Activated naive CD4-positive, alpha-beta T cell (primary cell): ENCODE measurements at places on chromosomes 2 and 18.

DNA sequence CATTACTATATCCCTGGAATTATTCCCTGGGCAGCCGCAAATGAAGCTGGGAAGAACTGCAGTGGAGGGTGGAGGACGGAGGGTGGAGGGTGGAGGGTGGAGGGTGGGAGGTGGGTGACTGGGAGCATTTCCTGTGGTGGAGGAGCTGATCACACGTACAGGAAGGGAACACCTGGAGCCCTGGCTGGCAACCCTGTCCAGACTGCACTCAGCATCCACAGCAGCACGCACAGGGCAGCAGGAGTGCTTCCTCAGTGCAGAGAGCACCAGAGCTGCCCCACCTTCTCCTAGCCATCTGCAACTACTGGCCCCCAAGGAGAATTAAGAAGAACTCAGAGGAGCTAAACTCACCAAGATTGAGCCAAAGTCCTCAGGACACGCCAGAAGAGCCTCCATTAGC lies 249.9 kb downstream of the EIPR1 start:
- no peak for DNase-seq

DNA sequence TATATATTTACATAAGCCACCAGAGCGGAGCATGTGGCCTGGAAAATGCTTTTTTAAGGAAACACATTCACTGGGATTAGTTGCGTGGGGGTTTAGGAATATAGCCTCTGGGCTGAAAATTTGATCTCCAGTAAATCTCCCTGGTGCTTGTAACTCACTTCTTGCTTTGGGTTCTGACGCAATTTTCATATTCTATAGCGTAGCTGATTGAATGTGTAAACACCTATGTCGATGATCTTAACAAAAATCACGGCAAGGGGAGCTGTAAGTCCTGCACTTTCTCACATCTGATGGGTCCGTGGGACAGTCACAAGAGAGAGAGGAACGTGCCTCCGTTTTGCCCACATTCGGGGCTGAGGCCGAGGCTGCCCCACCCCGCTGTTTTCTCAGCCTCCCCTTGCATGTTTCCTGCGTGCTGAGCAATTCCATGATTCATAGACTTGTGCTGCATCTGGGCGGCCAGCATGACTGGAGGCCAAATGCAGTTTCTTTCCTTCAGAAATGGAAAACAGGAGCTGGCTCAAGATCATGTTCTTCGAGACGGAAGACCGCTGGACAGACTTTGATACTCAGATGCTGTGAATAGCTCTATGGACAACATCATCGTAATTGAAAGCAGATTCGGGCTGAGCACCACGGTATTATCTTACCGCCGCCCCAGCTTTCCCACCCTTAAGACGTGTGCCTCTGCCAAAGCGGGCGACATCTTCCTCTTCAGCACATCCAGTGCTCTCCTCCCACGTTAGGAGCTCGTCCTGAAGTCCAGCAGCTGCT lies 109.2 kb downstream of the TMEM18 start:
- DNase-seq, result no peak

DNA sequence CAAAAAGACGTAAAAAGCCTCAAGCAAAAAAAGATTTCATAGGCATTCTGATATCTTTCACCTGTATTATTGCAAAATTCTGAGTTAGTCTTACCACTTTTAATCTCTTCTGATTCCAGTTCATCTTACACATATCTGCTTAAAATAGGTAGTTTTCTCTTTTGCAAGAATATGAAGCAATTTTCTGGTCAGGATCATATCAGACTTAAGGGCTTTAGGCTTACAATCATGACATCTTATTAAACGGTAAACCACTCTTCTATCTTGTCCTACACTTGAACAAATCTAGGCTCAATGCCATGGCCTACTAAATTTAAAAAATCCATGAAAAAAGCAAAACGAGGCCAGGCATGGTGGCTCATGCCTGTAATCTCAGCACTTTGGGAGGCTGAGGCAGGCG lies 50.1 kb upstream of the GAREM1 start:
- DNase-seq, result no peak

DNA sequence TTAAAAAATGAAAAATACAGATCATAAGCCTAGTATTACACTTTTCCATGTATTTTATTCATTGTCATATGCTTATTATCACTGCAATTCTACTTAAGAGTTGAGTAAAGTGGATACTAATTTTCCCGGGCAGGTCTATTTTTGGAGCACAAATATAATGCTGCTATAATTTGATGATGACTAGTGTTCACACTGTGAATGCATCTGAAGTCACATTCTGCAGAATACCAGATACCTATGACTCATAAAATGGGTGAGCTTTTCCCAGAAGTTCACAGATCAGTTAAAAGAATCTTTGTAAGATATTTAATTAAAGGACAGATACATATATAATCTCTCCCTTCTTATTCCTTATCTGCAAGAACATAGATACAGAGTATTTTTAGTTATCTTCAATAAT lies 79.8 kb upstream of the MC4R start:
- no peak for DNase-seq

DNA sequence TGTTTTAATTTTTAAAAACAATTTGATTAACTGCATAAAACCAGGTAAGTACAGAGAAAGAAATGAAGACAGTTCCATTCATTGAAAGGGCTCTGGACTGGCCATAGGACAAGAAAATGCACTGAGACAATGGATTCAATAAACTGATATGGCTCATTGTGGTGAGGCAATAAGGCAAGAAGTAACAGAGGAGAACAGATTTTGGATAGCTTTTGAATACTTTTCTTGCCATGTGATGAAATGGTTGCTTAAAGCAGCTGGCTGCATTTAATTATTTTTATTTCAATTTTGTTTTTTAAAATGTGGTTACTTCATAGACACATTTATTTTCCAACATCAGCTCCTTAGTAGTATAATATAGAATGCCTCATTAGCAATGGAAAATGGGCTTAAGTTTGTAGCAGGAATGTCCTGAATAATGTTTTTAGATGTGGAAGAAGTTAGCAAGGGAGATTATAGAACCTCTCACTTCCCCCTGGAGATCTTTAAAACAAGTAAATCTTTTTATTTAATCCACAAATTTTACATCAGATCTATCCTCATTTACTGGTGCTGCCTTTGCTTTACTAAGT lies 646.9 kb upstream of the ZEB2 start:
- DNase-seq, result no peak

GRCh38 chr18:24651434-24651833 lies 191.0 kb downstream of the HRH4 start:
- DNase-seq, result no peak

DNA sequence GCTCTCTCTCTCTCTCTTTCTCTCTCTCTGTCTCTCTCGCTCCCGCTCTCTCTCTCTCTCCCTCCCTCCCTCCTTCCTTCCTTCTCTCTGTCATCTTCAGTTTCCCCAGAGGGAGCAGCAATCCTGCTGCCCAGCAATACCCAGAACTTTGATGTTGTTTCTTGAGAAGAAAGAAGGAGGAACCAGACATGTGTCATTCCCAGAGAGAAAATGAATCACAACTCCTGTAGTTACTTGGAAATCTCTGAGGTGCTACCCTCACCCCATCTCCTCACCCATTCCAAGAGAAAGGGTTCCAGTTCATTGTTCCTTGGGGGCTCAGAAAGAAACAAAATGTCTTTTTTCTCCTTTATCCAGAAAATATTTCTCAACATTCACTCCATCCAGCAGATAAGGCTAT lies 449.1 kb downstream of the TNS1 start:
- no peak for DNase-seq

GRCh38 chr2:219426068-219426443 lies 7.9 kb downstream of the DES start:
- no peak for DNase-seq

GRCh38 chr18:78579854-78580577 lies 399.6 kb upstream of the SALL3 start:
- no peak for DNase-seq

DNA sequence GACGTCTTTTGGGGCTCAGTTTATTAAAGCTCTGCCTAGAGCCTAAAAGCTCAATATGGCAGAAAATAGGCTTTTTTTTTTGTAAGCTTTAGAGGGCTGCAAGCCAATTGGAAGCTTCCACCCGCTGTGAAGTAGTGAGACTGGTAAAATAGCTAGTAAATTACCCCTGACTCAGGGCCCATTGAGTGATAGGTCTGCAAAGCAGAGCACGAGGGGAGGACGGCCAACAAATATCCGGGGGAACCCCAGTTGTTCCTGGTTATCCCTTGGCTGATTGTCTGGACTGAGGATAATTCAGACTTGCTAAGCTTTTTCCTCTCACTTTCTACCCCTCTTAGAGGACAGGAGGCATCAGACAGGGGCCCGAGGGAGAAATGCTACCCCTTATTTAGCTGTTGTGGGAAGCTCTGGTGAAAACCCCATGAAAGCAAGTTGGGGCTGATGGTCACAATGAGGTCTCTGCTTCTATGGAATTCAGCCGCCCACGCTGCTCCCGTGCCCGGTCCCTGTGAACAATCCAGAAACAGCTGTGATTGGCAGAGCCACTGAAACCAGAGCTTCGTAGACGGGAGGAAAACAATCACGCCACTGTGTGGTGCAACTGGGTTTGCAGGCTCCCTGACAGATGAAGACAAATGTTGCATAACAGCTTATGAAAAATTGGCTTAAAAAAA lies 141.9 kb upstream of the LGALSL start:
- DNase-seq, result no peak

DNA sequence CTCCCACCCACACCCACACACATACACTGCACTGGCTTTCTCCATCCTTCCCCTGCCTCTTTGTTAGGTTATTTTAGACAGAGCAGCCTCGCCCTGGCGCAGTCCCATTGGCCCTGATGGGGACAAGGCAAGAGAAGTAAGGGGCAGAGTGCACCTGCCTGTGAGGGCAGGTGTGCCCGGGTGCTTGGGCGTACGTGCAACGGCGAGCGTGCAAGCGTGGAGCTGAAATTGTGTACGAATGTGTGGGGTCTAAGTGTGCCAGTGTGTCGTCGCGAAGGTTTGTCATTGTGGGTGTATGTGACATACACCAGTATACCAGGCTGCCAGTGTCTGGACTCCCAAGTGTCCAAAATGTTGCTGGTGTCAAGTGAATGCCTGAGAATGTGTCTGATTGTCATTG lies 544 bp downstream of the LRATD1 start:
- no peak for DNase-seq

- no peak for DNase-seq
Measured at GRCh38 chr2:60213865-60214625, 339.4 kb downstream of the BCL11A start.

DNA sequence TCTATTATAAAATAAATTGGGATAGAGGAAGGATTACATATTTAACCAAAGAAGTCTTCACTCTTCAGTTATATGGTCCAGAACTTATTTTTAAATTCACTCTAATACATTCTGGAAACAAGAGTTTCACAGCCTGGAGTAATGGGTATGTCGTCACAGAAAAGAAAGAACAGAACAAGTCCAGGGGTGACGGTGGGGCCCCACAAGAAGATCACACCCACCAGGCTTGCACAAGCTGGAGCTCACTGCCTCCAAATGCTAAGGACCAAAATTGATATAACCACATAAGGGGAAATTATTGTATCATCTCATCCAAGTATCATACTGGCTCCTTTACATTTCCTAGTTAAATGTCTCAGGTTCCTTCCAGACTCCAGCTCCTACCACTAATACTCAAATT lies 11.3 kb downstream of the LRPPRC start:
- no peak for DNase-seq

- DNase-seq, result no peak
Measured at GRCh38 chr2:69946351-69947324, 14.8 kb downstream of the ASPRV1 start.

GRCh38 chr2:181977661-181978350 lies 7.8 kb upstream of the PPP1R1C start:
- no peak for DNase-seq

GRCh38 chr2:190501702-190502407 lies 32.7 kb downstream of the NEMP2 start:
- DNase-seq, result no peak

DNA sequence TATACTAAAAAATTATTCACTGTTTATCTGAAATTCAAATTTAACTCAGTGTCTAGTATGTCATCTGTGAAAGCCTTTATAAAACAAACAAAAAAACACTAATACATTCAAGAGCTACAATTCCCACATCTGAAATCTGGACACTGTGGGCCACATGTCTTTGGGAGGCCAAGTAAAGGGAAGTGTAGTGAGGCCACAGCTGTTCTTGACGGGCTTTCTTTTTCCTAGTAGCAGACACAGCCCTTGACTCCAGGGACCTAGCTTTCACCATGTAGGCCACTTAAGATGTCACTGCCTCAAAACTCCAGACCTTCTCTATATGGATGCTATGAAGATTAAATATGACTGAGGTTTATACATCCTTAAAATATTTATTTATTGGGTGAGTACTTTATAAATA lies 91.1 kb downstream of the RBMS1 start:
- no peak for DNase-seq

GRCh38 chr2:74093840-74094239 lies 53.9 kb downstream of the BOLA3 start:
- DNase-seq, result no peak

- no peak for DNase-seq
Measured at GRCh38 chr2:105834931-105835330, 90.2 kb downstream of the NCK2 start.

DNA sequence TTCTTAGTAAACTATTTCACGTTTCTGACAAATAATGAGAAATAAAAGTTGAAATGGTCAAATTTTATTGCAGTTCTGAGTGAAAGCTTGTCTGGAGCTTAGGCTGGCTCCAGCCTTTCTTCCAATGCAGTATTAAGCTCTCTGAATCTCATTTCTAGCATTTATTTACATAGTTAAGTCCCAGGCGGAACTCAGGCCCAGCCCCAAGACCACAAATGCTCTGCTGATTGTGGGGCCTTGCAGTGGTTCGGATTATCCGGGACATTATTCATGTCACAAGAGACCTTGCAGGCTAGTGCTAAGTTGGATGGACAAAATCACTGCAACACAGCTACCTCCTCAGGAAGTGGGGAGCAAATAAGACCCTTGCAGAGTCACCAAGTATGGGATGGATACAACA lies 2009.3 kb upstream of the CELF4 start:
- no peak for DNase-seq

GRCh38 chr2:95285542-95285932 lies 11.3 kb downstream of the PROM2 start:
- no peak for DNase-seq

DNA sequence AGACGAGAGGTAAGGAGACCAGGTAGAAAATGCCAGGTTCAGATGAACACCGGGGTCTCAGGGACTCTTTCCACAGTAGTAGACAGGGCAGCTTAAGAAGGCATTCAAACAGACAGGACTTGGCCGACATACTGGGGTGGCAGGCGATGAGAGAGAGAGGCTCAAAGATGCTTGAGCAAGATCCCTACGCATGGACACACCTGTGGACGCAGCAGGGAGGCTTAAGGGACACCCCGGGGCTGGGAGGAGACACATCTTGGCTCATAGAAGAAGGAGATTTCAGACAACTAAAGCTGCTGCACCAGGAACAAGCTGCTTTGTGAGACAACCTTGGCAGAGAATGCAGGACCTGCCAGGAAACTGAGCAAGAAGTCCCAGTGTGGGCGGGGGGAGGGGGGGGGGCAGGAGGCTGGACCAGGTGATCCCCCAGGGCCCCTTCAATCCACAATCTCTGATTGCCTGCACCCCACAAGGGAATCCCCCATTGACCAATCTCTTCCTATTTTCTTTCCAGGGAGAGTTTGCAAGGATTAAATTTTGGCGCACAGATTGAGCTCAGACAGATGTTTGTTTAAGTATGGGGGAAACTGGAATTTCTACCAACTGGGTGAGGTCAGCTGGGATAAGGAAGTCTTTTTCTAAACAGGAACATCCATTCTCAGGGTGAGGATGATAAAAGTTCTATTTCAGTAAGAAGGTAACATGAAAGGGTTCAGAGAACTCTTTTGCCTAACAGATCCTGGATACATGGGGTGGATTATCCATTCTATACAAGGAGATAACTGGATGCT lies 400.7 kb downstream of the NBAS start:
- no peak for DNase-seq

- DNase-seq, result no peak
Measured at GRCh38 chr2:151543876-151544275, 134.2 kb downstream of the RIF1 start.
